ENCODE measurements at places on chromosomes 1 and 21.

DNA sequence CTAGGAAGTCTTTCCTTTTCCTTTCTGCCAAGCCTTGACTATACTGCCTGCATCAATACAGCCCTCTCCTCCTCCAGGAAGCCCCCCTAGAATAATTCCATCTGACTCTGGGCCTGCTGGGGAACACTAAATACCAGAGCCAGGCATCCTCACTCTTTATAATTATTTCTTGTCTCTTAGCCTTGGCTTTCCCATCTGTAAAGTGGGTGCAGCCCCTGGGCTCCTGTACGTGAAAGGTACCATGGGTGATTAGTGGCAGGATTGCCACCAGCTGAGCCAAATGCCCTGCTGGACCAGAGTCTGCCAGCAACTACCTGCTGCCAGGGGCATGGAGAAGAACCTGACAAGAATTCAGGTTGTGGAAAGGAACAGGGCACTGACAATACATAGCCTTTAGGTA, 58.7 kb downstream of the LGR6 start:
- DNase-seq: no peak

- DNase-seq: no peak
Observed at GRCh38 chr1:93255222-93256079, 74.9 kb downstream of the CCDC18 start.

DNA sequence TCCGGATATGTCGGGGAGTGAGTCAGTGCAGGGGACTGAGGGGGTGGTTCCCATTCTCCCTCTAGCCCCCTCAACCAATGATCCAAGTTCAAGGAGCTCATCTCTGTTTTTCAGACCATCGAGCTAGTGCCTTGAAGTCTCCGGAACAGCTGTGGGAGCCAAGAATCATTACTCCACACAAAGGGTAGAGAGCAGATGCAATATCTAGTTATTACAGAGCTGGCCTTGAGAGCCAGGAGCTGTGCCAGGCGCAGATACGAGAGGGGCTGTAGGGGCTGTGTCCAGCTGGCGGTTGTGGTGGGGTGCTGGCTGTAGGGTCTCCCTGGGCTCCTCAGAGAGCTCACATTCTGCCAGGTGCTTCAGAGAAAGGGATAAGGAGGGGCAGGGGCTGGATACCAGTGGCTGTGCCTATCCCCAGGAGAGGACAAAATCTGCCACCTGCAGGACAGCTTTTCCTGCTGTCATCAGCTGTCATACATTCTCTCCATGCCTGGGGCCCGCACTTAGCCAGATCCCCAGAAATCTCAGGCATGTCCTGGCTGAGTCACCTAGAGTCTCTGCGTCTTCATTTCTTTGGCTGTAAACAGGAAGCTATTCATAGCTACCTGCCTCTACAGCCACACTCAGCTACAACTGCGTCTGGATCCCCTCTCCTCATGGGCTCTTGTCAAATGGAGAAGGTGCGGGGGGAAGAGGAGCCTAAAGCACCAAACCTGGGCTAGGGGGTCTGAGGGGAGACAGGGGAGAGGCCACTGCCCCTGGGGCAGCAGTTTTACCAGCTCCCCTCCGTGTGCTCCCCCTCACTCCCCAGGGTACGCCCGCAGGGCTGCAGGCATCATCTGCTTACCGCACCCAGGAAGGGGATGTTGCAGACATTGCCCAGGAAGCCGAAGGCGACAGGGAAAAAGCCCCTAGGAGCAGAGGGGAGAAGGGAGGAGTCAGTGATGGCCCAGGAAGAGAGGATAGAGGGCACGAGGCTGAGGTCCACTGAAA, 2.4 kb upstream of the KISS1 start:
- DNase-seq: no peak

DNA sequence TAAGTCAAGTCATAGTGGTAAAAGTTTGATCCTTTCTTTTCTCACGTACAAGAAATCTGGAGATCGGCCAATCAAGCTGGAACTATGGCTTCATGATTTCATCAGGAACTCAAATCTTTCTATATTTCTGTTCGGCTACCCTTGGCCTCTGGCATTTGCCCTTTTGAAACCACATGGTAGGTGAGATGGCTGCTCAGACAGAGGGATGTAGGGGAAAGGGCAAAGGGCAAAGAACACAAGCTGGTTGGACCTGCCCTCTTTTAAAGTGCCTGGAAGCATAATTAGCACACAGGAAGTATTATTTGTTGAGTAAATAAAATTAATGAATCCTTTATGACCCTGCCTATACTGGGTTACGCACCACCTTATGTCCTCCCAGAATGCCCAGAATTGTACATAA, 11.5 kb upstream of the RGS1 start:
- no peak for DNase-seq

- no peak for DNase-seq
Observed at GRCh38 chr1:195472291-195472690, 1135.9 kb downstream of the KCNT2 start.

DNA sequence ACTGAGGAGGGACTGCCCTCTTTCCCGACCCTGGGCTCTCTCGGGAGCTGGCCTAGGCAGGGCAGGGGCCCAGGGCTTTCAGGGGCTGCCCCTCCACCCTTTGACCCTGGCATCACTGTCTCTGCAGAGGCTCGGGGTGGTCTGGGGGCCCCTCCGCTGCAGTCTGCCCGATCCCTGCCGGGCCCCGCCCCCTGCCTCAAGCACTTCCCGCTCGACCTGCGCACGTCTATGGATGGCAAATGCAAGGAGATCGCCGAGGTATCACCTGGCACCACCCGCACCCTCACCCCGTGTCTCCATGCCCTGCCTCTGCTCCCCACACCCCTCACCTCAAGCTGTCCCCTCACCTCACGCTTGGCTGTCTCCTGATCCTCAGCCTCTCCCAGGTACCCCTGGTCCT, 5.5 kb downstream of the AMPD2 start:
- no peak for DNase-seq

GRCh38 chr1:239742416-239743109, 349.1 kb upstream of the FMN2 start:
- no peak for DNase-seq

- no peak for DNase-seq
Observed at GRCh38 chr1:226461087-226461486, 53.2 kb upstream of the PARP1 start.

Measured in COR-L47 (cell line).